Progenitor cell of endocrine pancreas (in vitro differentiated cells): ENCODE measurements at places on chromosomes 12 and 14.

DNA sequence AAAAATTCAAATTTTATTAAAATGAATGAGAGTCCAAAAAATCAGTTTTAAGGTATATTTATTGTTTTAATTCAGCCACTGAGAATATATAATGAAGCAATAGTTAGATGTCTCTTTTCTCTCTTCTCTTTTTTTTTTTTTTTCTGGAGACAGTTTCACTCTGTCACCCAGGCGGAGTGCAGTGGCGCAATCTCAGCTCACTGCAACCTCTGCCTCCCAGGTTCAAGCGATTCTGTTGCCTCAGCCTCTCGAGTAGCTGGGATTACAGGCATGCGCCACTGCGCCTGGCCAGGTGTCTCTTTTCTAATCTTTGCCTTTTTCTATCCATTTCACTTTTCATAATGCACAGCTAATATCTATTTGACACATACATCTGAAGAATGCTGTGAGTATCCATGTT, 307.1 kb upstream of the RGS6 start:
- H3K27ac ChIP-seq, result no peak overlapping the region
- H3K27me3 ChIP-seq, result no peaks in the 10 kb centered on the region
- DNase-seq, result no peak
- H3K4me3 ChIP-seq, result no peak overlapping the region
- peaks cover 19% of the 10 kb centered on the region for H3K36me3 ChIP-seq

DNA sequence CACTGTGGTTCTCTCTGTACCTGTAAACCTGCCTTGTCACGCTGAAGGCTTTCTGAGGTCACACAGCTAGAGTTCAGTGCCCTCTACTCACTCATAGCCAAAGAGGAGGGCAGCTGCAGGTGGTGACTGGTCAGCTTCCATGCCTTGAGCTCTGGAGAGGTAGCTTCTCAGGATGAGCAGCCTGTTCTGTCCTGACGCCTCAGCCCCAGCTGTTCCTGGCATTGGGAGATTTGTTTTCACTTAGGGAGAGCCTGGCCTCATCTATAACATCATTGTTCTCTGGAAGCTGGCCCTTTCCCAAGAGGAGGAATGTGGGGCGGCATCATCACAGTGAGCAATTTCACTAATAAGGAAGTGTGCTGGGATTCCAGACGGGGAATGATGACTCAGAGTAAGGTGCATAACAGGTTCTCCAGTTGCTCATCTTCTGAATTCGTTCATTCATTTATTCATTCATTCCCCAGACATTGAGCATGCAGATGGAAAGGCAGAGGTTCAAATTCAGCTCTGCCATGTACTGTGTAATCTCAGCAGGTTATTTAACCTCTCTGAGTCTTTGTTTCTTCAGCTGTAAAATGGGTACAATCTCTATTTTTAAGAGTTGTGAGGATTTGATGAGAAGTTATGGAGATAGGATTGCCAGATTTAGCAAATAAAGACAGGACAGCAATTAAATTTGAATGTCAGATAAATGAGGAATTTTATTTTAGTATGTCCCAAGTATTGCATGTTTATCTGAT, 255.8 kb upstream of the CRY1 start:
- DNase-seq, result no peak
- no peaks in the 10 kb centered on the region for H3K36me3 ChIP-seq
- H3K4me1 ChIP-seq, result no peaks in the 10 kb centered on the region
- no peak overlapping the region for H3K4me3 ChIP-seq
- peak overlapping the region; percentile 21 for H3K27ac ChIP-seq

DNA sequence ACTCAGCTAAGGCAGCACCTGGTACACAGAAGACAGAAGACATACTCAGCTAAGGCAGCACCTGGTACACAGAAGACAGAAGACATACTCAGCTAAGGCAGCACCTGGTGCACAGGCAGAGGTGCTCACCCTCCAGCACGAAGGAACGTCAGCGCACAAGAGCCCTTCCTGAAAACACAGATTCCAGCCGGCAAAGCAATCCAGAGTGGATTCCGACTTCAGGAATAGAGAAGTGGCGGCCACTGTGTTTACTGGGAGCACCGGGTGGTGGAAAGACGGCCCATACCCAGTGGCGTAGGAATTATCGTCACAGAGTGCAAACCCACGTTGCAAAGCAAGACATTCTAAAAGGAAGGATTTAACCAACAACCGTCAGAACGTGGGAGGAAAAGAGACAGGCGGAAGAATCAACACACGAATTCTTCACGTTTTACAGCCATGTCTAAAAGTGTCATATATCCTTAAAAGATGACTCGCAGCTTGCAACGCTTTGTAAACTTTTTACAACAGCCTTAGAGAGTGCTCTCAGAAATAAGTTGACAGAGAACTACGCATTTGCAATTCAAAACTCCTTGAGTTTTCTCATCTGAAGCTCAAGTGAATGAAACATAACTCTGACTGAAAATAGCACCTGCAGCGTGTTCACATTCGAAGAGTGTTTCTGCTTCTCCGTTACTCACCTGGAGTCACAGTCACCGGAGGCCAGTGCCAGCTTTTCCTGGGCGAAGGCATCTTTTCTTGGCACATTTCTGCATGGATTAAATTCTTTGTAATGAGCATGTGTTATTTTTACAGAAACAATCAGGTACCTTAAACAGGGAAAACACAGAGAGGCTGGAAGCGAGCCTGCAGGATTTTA, 55.8 kb upstream of the GALNT9 start:
- H3K4me3 ChIP-seq, result no peak overlapping the region
- H3K4me1 ChIP-seq, result no peaks in the 10 kb centered on the region
- no peaks in the 10 kb centered on the region for H3K36me3 ChIP-seq
- peaks cover 27% of the 10 kb centered on the region for H3K27me3 ChIP-seq
- no peak for DNase-seq

GRCh38 chr14:64645220-64645892, 58.9 kb upstream of the PLEKHG3 start:
- no peak overlapping the region for H3K4me3 ChIP-seq
- peaks cover 7% of the 10 kb centered on the region for H3K4me1 ChIP-seq
- H3K36me3 ChIP-seq, result no peaks in the 10 kb centered on the region
- no peak for DNase-seq

- no peak overlapping the region for H3K4me3 ChIP-seq
- no peak for DNase-seq
- no peaks in the 10 kb centered on the region for H3K4me1 ChIP-seq
Measured at GRCh38 chr12:111201036-111201435, 167.9 kb downstream of the PHETA1 start.

DNA sequence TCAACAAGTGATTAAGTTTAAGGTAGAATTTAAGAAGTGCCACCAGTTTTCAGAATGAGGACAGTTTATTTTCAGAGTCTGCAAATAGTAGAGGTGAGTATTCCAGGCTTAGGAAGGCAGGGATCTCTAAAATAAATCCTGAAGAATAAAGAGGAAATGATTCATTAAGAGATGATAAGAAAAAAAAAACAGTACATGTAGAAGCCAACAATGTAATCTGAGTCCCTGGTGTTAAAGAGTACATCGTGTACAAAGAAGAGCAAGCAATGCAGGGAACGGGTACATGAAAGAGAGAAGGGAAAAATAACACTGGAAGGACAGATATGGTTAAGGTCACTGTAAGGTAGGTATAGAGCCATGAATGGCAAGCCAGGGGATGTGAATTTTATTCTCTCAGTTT, 95.2 kb upstream of the FOXG1 start:
- no peaks in the 10 kb centered on the region for H3K27me3 ChIP-seq
- DNase-seq, result no peak
- H3K4me1 ChIP-seq, result no peaks in the 10 kb centered on the region

- H3K4me1 ChIP-seq, result peaks cover 10% of the 10 kb centered on the region
- no peaks in the 10 kb centered on the region for H3K36me3 ChIP-seq
- no peak for DNase-seq
- H3K27ac ChIP-seq, result no peak overlapping the region
- no peaks in the 10 kb centered on the region for H3K27me3 ChIP-seq
Measured at GRCh38 chr14:63428486-63428885, 109.8 kb upstream of the GPHB5 start.

DNA sequence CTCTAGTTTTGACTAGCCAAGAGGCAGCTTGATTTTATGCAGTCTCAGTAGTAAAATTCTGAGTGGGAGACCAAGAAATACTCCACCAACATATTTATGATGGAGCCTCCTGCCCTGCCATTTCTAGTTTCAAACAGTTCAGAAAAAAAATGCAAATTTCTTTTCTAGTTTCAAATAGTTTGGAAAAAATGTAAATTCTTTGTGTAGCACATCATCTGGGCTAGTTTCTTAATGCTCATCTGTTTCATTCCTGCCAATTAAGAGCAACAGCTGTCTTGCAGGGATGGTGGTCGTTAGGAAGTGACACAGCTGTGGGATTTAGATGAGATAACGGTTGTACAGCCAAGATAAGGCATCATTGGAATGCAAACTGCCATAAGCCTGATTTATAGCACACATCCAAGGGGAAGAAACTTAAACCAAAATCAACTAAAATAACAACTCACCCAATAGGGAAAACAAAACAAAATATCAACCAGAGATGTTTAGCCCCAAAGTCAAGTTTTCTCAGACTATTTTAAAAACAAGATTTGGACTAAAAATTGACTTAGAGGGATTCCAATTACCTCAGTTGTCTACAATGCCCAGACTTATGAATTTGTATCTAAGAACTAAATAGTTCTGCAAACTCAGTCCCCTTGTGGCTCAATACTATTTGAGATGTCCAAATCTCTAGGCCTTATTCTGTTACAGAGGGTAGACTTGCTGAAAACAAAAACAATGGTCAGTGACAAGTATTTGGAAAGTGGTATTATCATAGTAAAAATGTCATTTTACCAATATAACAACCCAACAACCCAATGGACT, 291.3 kb upstream of the ATP2B1 start:
- H3K4me1 ChIP-seq, result peaks cover 8% of the 10 kb centered on the region
- H3K27me3 ChIP-seq, result no peaks in the 10 kb centered on the region
- no peak overlapping the region for H3K27ac ChIP-seq
- H3K36me3 ChIP-seq, result no peaks in the 10 kb centered on the region
- no peak for DNase-seq

- no peak overlapping the region for H3K27ac ChIP-seq
- no peak overlapping the region for H3K4me3 ChIP-seq
- H3K27me3 ChIP-seq, result peaks cover 24% of the 10 kb centered on the region
- H3K4me1 ChIP-seq, result peaks cover 31% of the 10 kb centered on the region
- DNase-seq, result no peak
- H3K36me3 ChIP-seq, result peaks cover 1% of the 10 kb centered on the region
Measured at GRCh38 chr14:99968941-99969340, 96.3 kb upstream of the EVL start.

DNA sequence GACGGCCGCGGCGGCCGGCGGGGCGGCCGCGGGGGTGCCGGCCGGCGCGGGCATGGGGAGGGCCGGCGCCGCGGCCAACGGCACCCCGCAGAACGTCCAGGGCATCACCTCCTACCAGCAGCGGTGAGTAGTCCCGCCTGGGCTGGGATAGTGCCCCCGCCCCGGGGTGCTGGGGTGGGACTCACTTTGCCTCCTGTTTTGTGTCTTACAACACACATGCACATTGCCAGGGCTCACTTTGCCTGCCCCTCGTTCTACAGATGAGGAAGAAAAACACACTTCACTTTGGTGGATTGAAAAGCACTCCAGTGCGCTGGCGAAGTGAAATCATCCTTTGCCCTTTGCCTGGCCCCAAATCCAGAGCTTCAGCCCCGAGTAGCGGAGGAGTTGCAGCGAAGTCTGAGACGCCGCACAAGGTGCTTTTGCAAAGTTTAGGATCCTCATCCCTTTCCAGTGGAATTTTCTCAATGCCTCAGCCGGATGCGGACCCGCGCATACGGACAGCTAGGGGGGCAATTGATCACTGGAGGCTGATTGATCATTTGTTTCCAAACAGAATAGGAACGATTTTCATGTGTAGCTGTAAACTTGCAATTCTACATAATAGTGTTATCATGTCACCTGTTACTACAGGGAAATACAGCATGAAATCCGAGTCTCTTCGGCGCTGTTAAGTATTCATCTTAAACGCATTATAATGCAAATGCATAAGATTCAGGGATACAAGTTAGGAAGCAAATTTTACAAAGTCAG, 3.6 kb upstream of the NPAS3 start:
- peaks cover 79% of the 10 kb centered on the region for H3K27me3 ChIP-seq
- peak overlapping the region; percentile 13 for H3K27ac ChIP-seq
- no peak for DNase-seq
- H3K4me1 ChIP-seq, result peaks cover 16% of the 10 kb centered on the region
- no peaks in the 10 kb centered on the region for H3K36me3 ChIP-seq

- no peaks in the 10 kb centered on the region for H3K27me3 ChIP-seq
- H3K4me1 ChIP-seq, result no peaks in the 10 kb centered on the region
- peaks cover 11% of the 10 kb centered on the region for H3K36me3 ChIP-seq
- H3K27ac ChIP-seq, result no peak overlapping the region
Measured at GRCh38 chr12:123928274-123928865, 44.3 kb downstream of the CCDC92 start.

DNA sequence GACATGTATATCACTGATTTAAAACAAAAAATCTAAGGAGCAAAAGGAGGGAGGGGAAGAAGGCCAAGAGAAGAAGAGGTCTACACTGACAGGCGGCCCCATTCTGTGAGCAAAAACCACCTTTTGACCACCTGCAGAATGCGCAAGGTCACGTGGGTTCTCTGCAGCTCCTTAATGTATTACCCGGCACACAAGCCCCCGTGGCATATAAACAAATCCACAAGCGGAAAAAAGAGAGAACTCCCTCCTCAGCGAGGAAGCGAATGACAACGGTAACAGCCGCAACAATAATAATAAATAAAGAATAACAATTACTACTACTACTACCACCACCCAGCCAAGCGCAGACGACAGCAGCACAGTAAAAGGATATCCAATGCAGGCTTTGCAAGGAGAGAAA, 1.3 kb downstream of the KSR2 start:
- peaks cover 39% of the 10 kb centered on the region for H3K27me3 ChIP-seq
- no peak overlapping the region for H3K27ac ChIP-seq
- no peak for DNase-seq
- H3K4me3 ChIP-seq, result peak overlapping the region; percentile 47

DNA sequence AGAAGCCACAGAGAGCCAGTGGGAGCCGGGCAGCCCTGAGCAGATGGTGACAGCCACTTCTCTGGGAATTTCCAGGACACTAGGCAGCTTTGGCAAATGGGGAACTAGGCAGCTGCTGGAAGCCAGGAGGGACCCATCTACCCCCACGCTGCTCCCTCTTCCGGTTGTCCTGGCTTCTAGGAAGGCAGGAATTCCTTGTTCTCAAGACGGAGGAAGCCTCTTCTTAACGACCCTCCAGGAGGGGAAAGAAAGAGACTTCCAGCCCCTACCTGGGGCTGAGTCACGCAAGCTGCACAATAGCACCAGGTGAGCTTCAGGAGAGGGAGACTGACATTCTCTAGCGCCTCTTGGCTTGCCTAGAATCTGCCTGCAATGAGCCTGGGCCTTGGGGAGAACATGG, 141.5 kb downstream of the ANO2 start:
- no peaks in the 10 kb centered on the region for H3K4me1 ChIP-seq
- no peaks in the 10 kb centered on the region for H3K36me3 ChIP-seq
- DNase-seq, result no peak

DNA sequence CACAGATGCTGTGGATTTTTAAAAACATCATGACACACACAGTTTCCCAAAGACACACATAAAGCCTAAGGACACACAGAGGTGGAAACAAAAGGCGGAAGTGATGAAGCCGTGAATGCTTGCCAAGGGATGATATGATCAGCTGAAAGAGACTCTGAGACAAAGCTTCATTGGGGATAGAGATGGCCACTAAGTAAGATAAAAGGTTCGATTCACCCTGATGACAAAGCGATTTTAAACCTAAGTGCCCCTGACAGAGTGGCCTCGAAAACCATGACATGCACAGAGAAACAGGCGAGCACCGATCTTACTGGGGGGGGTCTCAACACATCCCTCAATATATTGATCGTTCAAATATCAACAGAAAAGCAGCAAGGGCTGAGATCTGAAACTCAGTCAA, 20.3 kb upstream of the EIF5 start:
- peaks cover 9% of the 10 kb centered on the region for H3K4me1 ChIP-seq
- no peak overlapping the region for H3K4me3 ChIP-seq
- no peaks in the 10 kb centered on the region for H3K36me3 ChIP-seq
